ENCODE measurements at places on chromosomes 11 and 22.
A peak's percentile ranks its signal among the peaks of the same experiment; 100 is the strongest.

DNA sequence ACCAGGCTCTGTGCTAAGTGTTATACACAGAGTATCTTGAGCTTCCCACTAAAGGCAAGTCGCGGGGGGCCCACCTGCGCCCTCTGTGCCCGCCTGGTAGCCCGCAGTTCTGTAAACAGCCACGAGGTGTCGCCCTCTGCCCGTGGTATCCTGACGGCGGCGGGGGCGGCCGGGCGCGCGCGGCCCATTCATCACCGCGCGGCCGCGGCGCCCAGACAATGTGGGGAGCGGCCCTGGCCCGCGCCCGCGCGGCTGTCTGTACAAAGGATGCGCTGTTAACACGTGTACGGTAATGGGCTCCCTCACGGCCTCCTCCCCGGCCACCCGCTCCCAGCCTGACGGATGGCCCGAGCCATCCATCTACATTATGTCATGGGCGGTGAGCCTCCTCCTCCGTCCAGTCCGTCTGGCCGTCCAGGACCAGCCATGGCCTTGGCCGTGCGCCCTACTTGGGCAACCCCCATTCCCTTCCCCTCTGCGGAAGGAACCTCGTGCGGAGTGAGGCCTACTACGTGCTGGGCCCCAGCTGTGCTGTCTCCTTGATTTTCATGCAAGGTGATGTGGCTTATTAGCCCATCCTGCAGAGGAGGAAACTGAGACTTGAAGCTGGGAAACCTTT lies 99.4 kb downstream of the MIAT start:
- DNase-seq: peak; percentile 20

DNA sequence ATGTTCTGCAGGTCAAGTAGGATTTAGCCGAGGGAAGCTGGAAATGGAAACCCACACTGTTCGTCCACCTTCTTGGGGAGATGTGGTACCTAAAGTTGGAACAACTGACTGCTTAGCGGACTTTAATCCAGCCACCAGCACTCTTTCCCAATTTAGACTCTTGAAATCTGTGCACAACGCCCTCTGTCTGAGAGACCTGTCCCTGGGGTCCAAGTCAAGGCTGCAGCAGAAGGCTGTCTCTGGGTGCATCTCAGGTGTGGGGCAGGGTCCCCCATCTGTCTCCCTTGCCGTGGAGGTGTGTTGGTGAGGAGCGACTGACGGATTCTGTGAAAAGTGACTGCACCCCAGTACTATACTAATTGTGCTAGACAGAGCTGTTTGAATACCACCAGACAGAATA lies 168.2 kb upstream of the CADM1 start:
- no peak for DNase-seq

GRCh38 chr11:63017306-63017974 lies 1.8 kb upstream of the SLC22A8 start:
- no peak for DNase-seq

DNA sequence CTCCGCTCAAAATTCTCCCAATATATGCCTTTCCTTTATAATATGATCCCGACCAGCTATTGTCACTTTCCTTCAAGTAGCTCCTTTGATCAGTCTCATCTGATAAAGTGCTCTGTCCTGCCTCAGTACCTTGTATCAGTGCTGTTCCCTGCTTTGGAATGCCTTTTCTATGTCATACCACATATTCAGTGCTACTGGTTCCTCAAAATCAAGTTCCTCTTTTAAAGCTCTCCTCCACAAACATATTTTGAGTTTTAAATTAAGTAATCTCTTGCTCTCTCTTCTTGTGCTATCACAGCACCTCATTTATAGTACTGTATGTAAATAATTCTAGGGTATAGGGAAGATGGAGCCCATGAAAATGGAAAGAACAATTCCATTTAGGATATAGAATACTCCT lies 137.1 kb upstream of the CTSC start:
- DNase-seq: peak; percentile 57

GRCh38 chr22:24925586-24926427 lies 20.7 kb downstream of the LHFPL7 start:
- DNase-seq: no peak

GRCh38 chr11:75313513-75314272 lies 37.8 kb downstream of the ARRB1 start:
- no peak for DNase-seq

GRCh38 chr22:35480627-35481550 lies 59.7 kb upstream of the RASD2 start:
- no peak for DNase-seq

GRCh38 chr11:3950996-3951660 lies 95.7 kb downstream of the STIM1 start:
- no peak for DNase-seq
